ENCODE measurements at places on chromosomes 16 and 17. TPM values are rescaled to one million over a fixed set of nuclear protein-coding genes. Genes with fewer than 3 reads are reported as not detected.

CTRB1 gene
- total RNA-seq: 0.76 TPM

SPATA22 gene
- not detected for total RNA-seq

RND2 gene
- 7.2 TPM for total RNA-seq

KRTAP1-5 gene
- total RNA-seq: not detected

ABCC12 gene
- total RNA-seq: not detected

ZFP3 gene
- total RNA-seq: 10.8 TPM

KDM6B gene
- total RNA-seq: 44.3 TPM

PERCC1 gene
- total RNA-seq: not detected

- no peak for DNase-seq
These were observed 11.2 kb downstream of the GAA start for GRCh38 chr17:80112471-80113032.

- no peak for DNase-seq
These were observed 14.2 kb upstream of the CCL1 start for GRCh38 chr17:34377078-34377823.

DNA sequence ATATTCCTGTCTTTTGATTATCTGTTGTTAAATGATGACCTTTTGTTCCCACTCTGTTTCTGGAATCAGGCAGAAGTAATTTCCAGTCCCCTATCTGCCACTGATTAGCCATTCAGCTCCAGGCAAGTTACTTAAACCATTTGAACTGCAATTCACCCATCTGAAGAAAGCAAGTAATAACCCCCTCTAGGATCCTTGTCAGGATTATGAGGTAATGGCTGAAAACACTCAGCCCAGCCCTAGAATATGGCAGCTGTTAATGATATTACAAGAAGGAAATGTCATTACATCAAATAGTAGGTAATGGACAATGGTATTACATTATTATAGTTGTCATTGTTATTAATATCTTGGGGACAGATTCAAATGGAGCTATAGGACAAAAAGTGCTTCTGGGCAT is 16.0 kb upstream of the SLC47A1 start:
- no peak for DNase-seq

GRCh38 chr17:39729280-39729851 is 966 bp downstream of the MIEN1 start:
- no peak for DNase-seq

GRCh38 chr17:80101946-80102663 is 724 bp downstream of the GAA start:
- no peak for DNase-seq

DNA sequence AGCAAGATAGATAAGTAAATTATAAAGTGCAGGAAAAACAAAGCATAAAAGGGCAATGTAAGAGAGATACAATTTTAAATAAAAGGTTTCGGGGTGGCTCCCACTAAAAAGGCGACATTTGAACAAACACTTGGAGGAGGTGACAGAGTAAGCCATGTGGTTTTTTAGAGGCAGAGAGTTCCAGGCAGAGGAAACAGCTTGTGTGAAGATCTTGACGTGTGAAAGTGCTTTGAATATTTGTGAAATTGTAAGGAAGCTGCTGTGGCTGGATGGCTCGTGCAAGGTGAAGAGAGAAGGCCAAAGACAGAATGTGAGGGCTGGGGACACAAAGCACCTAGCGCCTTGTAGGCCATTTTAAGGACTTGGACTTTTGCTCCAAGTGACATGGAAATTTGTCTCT is 28.6 kb upstream of the HYDIN start:
- DNase-seq: no peak

DNA sequence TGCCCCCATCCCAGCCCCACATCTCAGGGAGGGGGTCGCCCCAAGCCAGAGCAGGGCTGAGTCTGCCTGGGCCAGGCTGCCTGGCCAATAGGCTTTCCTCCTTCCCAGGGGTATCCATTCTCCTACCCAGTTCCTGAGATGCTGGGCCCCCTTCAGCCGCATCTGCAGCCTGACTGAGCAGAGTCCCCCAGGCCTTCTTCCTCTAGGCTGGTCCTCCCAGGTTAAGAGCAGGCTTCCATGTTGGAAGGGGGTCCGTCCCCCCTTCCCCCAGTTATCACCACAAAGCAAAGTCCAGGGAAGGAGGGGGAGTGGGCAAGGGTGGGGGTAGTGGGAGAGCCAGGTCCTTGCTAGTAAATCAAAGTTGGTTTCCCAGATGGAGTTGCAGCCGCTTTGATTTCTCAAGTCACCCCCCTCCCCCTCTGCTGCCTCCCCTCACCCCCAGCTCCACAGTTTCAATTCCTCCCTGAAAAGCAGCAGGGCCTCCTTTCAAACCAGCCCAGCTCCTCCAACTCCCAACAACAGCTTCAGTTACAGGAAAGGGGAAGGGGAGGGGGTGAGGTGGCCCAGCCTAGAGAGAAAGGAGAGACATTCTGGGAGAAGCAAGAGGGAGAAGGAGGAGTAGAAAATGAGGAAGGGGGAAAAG is 9.5 kb upstream of the FZD2 start:
- no peak for DNase-seq

DNA sequence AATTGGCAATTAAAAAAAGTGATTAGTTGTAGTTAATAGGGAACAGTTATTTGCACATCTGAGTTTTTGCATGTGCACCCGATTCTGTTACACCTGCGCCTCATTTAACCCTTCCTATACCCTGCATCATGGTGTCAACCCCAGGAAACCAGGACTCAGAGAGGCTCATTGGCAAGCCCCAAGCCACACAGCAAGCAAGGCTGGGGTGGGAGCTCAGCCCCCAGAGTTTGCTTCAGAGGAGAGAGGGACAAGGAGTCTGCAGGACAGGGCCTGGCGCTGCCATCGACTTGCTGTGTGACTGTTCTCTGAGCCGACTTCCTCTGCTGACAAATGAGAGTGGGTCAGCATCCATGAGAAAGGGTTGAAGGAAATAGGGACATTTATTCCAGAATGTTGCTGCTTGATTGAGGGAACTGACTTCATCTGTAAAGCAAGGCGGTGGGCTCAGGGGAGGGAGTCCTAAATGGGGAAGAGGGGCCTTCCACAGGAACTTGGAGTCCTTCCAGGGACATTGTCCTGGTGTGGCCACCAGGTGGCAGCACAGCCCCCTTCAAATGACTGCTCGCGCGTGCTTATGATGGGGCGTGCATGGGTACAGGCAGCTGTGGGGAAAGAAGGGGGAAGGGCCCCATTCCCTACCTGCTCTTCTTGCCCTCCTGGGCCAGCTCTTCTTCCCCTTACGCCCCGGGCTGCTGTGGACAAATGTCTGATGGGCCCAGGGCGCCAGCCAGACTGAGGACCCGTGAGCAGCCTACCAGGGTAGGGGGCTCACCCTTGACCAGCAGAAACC is 51.6 kb downstream of the NT5M start:
- DNase-seq: peak; percentile 79

GRCh38 chr16:51543971-51544370 is 392.9 kb upstream of the SALL1 start:
- DNase-seq: no peak

- DNase-seq: no peak
These were observed 13.4 kb downstream of the SNX20 start for GRCh38 chr16:50667497-50668367.

DNA sequence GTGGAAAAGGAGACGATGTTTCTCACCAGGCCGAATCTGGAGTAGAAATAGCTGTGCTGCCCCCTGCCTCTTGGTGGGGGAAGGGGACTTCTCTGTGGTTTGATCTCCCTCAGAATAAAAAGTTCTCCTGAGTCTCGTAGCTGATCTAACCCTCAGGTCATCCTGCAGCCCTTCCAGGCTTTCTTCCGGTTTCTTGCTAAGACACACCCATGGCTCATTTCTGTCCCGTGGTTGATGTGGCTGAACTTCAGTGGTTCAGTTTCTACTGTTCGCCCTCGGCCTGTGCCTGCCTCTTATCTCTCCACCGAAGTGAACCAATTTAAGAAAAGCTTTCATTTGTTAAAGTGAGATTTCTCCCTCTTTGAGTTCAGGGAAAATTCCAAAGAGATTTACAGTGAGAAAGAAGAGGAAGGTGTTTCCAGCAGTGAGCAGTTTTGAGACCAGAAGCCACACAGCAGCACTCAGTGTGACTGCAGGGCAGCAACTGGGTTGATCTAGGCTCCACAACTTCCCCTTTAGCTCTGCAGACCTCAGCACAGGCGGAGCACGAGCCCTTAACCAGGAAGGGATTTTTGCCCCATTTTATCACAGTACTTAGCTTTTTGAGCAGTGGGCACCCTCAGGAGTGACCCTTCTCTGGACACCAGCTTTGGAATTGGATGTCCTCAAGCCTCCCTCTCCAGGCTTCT is 34.9 kb upstream of the CACNG5 start:
- DNase-seq: no peak

GRCh38 chr17:47895347-47895855 is 635 bp upstream of the SP2 start:
- peak; percentile 64 for DNase-seq

GRCh38 chr17:17940441-17940911 is 31.7 kb downstream of the TOM1L2 start:
- DNase-seq: no peak

DNA sequence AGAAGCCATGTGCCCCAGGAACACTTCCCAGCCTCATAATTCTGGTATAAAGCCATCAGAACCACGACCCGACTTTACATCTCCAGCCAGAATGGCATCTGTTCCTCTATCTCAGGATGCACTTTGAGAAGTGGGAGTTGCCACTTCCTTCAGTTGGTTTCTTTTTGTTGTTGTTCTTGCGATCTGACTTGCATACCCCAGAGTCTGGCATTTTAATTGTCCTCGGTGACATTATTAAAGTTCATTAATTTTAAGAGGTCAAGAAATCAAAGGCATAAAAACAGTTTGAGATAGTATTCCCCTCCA is 13.5 kb downstream of the MARCHF10 start:
- no peak for DNase-seq

DNA sequence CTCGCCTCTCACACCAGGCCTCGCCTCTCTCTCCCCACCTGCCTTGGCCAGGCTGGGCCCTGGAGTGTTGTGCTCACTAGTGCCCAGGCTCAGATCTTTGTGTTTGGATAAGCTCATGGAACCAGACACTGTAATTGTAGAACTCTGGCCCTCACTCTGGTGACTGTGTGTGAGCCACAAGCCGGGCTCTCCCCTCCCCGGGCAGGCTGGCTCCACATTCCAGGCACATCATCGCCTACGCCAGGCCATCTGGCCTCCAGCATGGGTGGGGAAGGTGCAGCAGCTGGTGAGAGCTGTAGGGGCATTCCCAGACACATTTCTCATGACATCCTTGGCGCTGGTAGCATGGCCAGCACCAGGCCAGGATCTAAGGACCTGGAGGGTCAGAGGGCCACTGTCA is 202.3 kb downstream of the RAB11FIP4 start:
- no peak for DNase-seq
